T-helper 1 cell treated with Interleukin-12 subunit alpha and Interleukin-12 subunit beta and Interleukin-4 antibody, amounts not matched to agents 30 ng/mL and 1 ng/mL, for 36 hours (primary cell): ENCODE measurements at places on chromosomes 13 and 19. TPM values are rescaled to one million over a fixed set of nuclear protein-coding genes. Genes with fewer than 3 reads are reported as not detected.

The NKPD1 gene
- total RNA-seq = 0.07 and 0.22 TPM in 2 replicates

The ZNF780A gene
- total RNA-seq = 20.9 and 22.0 TPM in 2 replicates

The PEG3 gene
- total RNA-seq = not detected in 2 replicates

The CPAMD8 gene
- total RNA-seq = 0.22 and 0.44 TPM in 2 replicates

The ALKBH7 gene
- 31.4 and 31.7 TPM in 2 replicates for total RNA-seq

The CLEC17A gene
- total RNA-seq = not detected in 2 replicates
